ENCODE measurements at places on chromosomes 16 and 17. TPM values are rescaled to one million over a fixed set of nuclear protein-coding genes. Genes with fewer than 3 reads are reported as not detected.

KRT20 gene
- 1.5 TPM for total RNA-seq

XPO6 gene
- 162 TPM for total RNA-seq

CCDC182 gene
- not detected for total RNA-seq

GRCh38 chr16:66220702-66221101 is 145.8 kb upstream of the CDH5 start:
- no peak overlapping the region for H3K4me3 ChIP-seq
- no peak overlapping the region for H3K27ac ChIP-seq
- peaks cover 42% of the 10 kb centered on the region for H3K27me3 ChIP-seq
- no peak for DNase-seq

DNA sequence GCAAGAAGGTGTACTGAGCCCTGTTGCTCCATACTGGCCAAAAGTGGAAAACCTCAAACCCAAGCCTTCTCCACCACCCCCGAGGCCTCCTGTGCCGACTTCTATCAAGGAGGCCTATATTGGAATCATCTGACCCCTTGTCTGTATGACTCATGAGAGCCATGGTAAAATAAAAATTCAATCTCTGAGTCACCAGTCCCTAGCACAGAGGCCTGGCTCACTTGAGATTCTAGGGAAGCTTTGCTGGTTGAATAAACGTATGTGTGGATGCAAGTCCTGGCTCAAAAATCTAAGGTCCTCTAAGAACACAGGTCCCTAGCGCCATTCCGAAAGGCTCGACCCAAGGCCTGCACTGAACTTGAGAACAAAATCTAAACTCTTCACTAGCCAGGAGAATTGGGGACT is 15.0 kb downstream of the NSMCE1 start:
- H3K27ac ChIP-seq: peak overlapping the region; percentile 55
- H3K36me3 ChIP-seq: peaks cover 4% of the 10 kb centered on the region
- no peak overlapping the region for H3K4me3 ChIP-seq
- peaks cover 48% of the 10 kb centered on the region for H3K4me1 ChIP-seq

GRCh38 chr17:35255316-35255715 is 12.4 kb downstream of the SLFN5 start:
- peaks cover 46% of the 10 kb centered on the region for H3K4me1 ChIP-seq
- DNase-seq: no peak
- no peaks in the 10 kb centered on the region for H3K36me3 ChIP-seq
- H3K4me3 ChIP-seq: no peak overlapping the region

GRCh38 chr17:2723997-2724783 is 12.6 kb upstream of the CLUH start:
- peak overlapping the region; percentile 37 for H3K4me3 ChIP-seq
- H3K36me3 ChIP-seq: no peaks in the 10 kb centered on the region
- no peak for DNase-seq
- peak overlapping the region; percentile 85 for H3K27ac ChIP-seq
- peaks cover 31% of the 10 kb centered on the region for H3K4me1 ChIP-seq

DNA sequence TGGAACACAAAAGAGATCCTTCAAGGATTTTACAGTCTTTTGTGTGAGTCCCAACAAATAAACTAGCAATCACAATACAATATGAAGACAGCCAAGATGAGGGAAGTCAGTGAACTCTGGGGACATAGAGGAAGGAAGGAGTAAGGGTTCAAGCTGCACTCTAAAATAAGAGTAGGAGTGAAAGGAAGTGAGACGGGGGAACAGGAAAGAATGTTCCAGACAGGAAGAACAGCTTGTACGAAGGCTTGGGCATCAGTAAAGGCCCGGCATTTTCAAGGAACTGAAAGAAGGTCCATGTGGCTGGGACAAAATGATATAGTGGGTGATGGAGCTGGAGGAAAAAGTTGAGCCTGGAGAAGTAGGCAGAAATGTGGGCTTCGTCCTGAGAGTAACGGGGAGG is 4.5 kb downstream of the CCL17 start:
- no peak overlapping the region for H3K4me3 ChIP-seq
- H3K4me1 ChIP-seq: no peaks in the 10 kb centered on the region
- no peaks in the 10 kb centered on the region for H3K36me3 ChIP-seq
- no peak for DNase-seq
- no peak overlapping the region for H3K27ac ChIP-seq

GRCh38 chr17:1123921-1124715 is 55.7 kb downstream of the ABR start:
- H3K27ac ChIP-seq: no peak overlapping the region
- peaks cover 7% of the 10 kb centered on the region for H3K4me1 ChIP-seq
- DNase-seq: no peak

Measured in HCT116 (cell line).